Bronchial smooth muscle cell (primary cell): ENCODE measurements at places on chromosomes 2 and 18. TPM values are rescaled to one million over a fixed set of nuclear protein-coding genes. Genes with fewer than 3 reads are reported as not detected.

The HTR2B gene
- total RNA-seq: 11.7 and 13.4 TPM in 2 replicates

The MMADHC gene
- total RNA-seq: 117 and 180 TPM in 2 replicates

The HRH4 gene
- total RNA-seq: under 0.01 TPM in 1 of 2 replicates, not detected in the other

The STAT4 gene
- total RNA-seq: 0.60 and 0.63 TPM in 2 replicates

The SLC4A1AP gene
- 21.6 and 22.1 TPM in 2 replicates for total RNA-seq

The C2orf66 gene
- total RNA-seq: under 0.01 TPM in 1 of 2 replicates, not detected in the other

The SMYD5 gene
- total RNA-seq: 13.9 and 19.2 TPM in 2 replicates

The FAM228A gene
- total RNA-seq: 0.09 and 0.47 TPM in 2 replicates

The SERPINB12 gene
- not detected in 2 replicates for total RNA-seq

The ACMSD gene
- total RNA-seq: not detected in 2 replicates

The NEU2 gene
- not detected in 2 replicates for total RNA-seq

The LIMS1 gene
- total RNA-seq: 53.1 and 98.4 TPM in 2 replicates

The TCF23 gene
- not detected in 2 replicates for total RNA-seq

The PJVK gene
- total RNA-seq: 3.3 and 3.4 TPM in 2 replicates

The CD8B2 gene
- not detected in 2 replicates for total RNA-seq

The RTN4 gene
- total RNA-seq: 139 and 149 TPM in 2 replicates

The ITPRIPL1 gene
- 2.7 and 3.7 TPM in 2 replicates for total RNA-seq

The ARMC9 gene
- total RNA-seq: 42.7 and 85.1 TPM in 2 replicates

The SAG gene
- total RNA-seq: under 0.01 TPM in 1 of 2 replicates, not detected in the other

The POTEJ gene
- not detected in 2 replicates for total RNA-seq

The SERPINB11 gene
- not detected in 2 replicates for total RNA-seq

The CCDC150 gene
- total RNA-seq: 3.3 and 5.2 TPM in 2 replicates

The MEP1B gene
- total RNA-seq: not detected in 2 replicates

The TSPYL6 gene
- total RNA-seq: not detected in 2 replicates

The CHST9 gene
- total RNA-seq: not detected in 2 replicates

The PROKR1 gene
- not detected in 2 replicates for total RNA-seq

The CPLX4 gene
- total RNA-seq: not detected in 2 replicates

The NEUROD1 gene
- not detected in 2 replicates for total RNA-seq
